Stimulated activated naive CD8-positive, alpha-beta T cell treated with anti-CD3 and anti-CD28 coated beads, Interleukin-15, Interleukin-2, amounts not matched to agents 100 U/mL and 50 U/mL, for 24 hours (primary cell): ENCODE measurements at places on chromosomes 7 and 10.

GRCh38 chr10:11525503-11525902 lies 85.9 kb downstream of the USP6NL start:
- no peak for DNase-seq

DNA sequence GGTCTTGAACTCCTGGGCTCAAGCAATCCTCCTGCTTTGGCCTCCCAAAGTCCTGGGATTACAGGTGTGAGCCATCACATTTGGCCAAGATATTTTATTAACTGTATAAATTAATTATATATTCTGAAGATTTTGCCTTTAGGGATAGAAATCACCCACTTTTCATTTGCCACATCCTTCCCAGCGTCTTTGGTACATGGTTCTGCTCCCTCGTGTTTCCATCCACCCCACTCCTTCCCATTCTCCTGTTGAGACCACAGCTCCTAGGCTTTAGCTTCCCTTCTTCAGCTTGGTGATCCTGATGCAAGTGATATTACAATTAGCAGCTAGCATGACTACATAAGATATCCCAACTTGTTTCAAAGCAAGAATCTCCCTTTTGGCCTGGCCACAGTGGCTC lies 8.4 kb downstream of the CPA1 start:
- no peak for DNase-seq

GRCh38 chr10:74342991-74343390 lies 192.0 kb downstream of the ADK start:
- no peak for DNase-seq

DNA sequence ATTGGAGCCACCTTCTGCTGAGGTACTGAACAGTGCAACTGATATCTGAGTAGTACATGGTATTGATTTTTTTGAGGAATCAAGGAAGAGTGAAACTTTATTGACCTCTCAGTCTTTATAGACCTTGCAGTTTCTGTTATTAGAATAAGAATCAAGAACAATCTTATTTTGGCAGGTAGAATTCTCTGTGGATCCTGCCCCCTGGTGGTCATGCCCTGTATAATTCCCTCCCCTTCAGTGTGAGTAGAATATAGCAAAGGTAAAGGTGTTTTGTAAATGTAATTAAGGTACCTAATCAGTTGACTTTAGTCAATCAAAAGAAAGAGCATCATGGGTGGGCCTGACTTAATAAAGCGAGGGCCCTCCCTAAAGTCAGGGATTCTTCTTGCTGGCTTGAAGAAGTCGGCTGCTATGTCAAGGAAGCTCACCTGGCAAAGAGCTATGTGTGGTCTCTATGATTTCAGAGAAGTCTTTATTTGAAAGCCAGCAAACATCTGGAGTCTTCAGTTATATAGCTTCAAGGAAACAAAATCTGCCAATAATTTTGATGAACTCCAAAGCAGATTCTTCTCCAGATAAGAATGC lies 142.8 kb downstream of the LSM5 start:
- peak; percentile 32 for DNase-seq

DNA sequence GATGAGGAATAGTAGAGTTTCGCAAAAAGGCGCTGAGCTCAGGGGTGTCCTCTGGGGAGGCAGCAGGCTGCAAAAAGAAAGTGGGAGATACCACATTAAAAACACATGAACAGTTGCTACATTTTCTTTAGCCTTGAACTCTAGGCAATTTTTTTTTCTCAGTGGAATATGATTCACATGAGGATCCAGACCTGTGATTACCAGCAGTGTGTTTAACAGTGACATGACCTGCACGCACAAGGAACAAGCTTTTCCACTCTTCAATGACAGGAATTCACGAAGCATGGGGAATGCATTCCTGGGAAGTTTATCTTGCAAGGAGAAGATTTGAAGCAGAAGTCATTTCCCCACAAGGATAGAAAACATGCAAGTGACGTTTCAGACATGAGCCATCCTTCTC lies 161.6 kb downstream of the ITGA8 start:
- no peak for DNase-seq

GRCh38 chr10:58444876-58445275 lies 59.7 kb downstream of the TFAM start:
- DNase-seq = no peak

DNA sequence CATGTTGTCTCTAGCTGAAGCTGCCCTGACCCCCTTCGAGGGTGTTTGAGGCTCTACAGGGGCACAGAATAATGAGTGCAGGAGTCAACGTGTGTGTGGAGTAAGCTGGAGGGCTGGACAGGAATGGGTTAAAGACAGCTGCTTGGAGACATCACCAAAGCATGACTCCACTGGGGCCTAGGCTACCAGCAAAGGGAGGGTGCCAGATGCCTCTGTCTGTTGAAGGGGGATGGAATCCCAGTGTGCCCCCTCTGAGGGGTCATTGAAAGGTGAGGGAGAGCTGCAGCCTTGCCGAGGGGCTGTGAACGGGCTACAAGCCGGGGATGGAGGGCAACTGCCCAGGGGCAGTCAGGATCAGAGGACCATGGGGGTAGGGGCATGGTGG lies 51.7 kb upstream of the PODXL start:
- no peak for DNase-seq

- DNase-seq = no peak
Measured at GRCh38 chr10:62806251-62806650, 1.7 kb downstream of the ADO start.

GRCh38 chr10:52499281-52499680 lies 185.2 kb downstream of the DKK1 start:
- DNase-seq = no peak
